Right forelimb (tissue), 1 donor: ENCODE measurements at places on chromosomes 7 and 10.

- DNase-seq = no peak
Measured at GRCh38 chr7:106480161-106480579, 180.8 kb downstream of the CCDC71L start.

DNA sequence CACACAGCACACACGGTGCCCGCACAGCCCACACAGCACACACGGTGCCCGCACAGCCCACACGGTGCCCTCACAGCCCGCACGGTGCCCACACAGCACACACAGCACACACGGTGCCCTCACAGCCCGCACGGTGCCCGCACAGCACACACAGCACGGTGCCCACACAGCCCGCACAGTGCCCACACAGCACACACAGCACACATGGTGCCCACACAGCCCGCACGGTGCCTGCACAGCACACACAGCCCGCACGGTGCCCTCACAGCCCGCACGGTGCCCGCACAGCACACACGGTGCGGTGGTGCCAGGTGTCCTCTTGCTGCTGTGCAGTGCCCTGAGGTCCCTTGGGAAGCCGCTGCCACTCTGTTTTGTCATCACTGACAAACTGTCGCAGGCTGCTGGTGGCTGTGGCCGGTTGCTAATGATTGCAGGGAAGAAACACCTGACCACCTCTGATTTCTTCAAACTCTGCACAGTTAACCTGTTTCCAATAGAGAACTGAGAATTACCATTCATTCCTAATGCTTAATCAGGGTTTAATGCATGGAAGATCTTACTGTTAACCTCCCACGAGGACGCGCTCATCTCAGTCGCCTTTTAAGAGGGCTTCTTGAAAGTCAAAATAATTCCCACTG lies 66.9 kb downstream of the GLRX3 start:
- DNase-seq = no peak

DNA sequence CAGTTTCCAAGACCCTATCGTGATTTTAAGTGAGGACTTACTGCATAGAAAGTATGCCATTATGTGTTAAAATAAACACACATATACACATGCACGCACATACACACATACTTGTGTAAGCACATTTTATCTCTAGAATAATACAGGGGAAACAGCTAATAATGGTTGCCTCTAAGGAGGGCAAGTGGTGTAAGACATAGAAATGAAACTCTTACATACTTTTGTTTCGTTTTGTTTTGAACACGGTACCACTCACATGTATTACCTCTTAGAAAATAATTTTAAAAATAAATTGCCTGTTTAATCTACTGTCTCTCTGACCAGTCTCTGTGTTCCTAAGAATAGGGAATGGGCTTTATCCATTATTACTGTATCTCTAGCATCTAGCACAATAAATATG lies 49.2 kb downstream of the HERPUD2 start:
- no peak for DNase-seq

DNA sequence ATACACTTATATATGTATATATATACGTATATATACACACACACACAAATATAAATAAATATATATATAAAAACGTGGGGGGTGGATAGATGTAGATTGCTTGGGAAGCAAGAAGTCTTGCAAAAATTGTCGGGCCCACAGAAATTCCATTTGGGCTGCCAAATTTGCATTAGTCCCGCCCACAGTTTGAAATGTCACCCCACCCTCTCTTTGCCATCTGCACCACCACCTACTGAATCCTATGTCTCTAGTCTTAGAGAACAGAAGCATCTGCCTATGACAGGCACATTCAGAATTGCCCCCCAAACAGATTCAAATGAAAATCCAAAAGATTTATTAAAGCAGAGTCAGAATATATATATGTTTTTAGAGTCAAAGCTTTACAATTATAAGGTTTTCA lies 25.6 kb upstream of the CACNA2D1 start:
- no peak for DNase-seq

- DNase-seq = no peak
Measured at GRCh38 chr7:28560767-28561166, 148.4 kb downstream of the CREB5 start.

DNA sequence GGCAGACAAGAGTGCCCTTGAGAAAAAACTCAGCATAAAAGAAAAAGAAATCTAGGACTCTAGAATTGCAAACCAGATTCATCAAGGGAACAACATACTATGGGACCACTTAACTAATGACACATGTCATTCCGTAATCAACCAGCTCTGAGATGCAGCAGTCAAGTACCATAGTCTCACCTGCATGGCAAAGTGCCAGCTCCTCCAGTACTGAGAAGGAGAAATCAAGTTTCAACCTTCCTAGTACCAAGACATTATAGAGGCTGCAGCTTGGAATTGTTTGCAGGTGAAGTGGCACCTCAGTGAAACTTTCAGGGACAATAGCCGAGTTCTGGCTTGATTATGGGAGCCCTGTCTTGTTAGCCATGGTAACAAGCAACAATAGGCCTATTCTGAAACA lies 11.5 kb downstream of the STEAP1 start:
- no peak for DNase-seq

GRCh38 chr10:81570878-81571794 lies 303.9 kb upstream of the NRG3 start:
- DNase-seq = no peak

- no peak for DNase-seq
Measured at GRCh38 chr10:75613685-75614504, 182.5 kb downstream of the LRMDA start.

GRCh38 chr7:12303495-12303894 lies 92.4 kb downstream of the TMEM106B start:
- no peak for DNase-seq

GRCh38 chr7:80499350-80499953 lies 12.4 kb downstream of the GNAT3 start:
- no peak for DNase-seq

- DNase-seq = no peak
Measured at GRCh38 chr7:19079066-19079465, 38.4 kb downstream of the TWIST1 start.

DNA sequence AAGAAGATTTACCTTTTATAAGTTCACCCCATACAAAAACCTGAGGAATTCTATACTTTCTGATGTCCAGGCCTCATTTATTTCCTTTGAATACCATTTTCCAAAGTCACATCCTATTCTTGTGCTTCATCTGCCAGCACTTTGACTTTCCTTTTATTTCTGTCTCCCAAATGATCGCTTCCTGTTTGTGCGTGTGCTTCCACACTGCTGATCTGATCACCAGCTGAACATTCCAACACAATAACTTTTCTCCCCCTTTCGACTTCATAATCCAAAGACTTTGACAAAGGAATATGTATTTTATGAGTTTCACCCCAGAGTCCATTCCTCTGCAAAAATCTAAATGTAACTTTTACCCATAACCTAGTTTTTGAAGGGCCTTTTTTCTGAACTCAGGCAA lies 3.1 kb downstream of the ELAPOR2 start:
- DNase-seq = no peak

DNA sequence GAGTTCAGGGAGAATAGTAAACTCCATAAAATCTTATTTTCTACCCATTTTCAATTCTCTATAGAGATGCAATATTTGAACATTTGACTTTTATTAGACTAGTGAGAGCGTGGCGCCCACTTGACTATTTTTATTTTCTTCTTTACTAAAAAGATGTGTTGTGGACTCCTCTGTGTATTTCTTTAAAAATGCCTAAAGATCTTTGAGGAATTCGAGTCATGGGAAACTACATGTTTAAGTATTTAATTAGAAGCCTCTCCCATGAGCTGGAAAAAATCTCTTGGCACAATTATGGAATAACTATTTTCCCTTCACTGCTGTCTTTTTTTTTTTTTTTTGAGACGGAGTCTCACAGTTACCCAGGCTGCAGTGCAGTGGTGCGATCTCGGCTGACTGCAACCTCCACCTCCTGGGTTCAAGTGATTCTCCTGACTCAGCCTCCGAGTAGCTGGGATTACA lies 124.2 kb downstream of the ARHGAP12 start:
- no peak for DNase-seq
